ENCODE measurements at places on chromosomes 11 and 22. TPM values are rescaled to one million over a fixed set of nuclear protein-coding genes. Genes with fewer than 3 reads are reported as not detected.
A peak's percentile ranks its signal among the peaks of the same experiment; 100 is the strongest.

SYT8 gene
- not detected for total RNA-seq

TENM4 gene
- total RNA-seq = 50.7 TPM

TEX12 gene
- total RNA-seq = not detected

NLRP14 gene
- total RNA-seq = not detected

DNA sequence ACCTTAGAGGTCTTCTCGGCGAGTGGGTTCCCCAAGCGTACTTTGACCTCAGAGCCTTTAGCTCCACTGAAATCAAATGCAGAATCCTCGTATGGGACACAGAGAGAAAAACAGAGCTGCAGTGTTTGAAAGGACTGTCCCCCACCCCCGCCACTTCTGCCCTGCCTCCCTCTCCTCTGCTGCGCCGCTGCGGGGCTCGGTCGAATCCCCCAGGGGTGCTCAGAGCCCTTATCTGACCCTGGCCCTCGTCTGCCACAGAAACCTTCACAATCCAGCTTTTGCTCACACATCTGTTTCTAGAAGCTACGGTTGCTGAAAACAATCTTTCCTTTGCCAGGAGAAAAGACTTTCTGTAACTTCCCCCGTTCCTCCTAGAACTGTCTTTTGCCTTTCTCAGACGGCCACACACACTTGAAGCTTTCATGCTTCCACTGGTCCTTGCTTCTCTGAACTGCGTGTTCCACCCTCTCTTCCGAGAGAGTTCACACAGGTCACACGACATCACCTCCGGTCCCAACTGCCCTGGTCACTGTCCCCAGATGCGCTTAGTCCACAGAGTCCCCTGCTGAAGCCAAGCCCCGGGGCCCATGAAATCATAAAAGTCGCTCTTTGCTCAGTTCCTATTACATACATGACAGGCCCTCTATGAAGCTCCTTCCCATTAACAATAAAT lies 3.7 kb downstream of the SMIM35 start:
- DNase-seq = no peak

DNA sequence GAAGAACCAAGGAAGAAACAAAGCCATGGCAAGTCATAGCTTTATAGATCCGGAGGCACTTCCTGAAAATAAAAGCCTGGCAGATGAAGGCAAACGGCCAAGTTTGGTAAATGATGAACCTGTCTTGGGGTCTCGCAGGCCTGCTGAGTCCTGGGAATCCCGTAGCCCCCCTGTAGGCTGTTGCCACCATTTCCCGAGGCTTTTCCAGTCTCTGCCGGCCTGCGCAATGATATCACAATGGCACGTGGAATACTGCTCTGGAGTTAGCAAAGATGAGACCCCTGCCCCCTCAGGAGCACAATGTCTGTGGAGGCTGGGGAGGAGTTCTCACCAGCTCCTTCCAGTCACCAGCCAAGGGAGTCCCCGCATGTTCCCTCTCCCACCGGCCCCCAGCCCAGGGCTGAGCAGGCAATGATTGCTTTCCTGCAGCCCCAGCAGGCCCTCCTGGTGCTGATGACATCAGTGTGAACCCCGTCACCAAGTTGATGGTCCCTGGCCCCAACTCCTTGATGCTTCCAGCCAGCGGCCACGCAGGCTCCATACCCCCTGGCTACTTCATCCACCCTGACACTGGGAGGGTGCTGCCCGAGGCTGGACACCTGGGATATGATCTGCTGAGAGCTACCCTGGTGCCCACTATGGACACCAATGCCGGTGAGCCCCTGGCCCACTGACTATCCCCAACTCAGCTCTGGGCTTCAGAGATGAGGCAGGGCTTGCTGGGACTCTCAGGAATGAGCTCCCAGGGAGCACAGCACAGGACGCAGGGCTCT lies 55.9 kb downstream of the BTG4 start:
- no peak for DNase-seq

DNA sequence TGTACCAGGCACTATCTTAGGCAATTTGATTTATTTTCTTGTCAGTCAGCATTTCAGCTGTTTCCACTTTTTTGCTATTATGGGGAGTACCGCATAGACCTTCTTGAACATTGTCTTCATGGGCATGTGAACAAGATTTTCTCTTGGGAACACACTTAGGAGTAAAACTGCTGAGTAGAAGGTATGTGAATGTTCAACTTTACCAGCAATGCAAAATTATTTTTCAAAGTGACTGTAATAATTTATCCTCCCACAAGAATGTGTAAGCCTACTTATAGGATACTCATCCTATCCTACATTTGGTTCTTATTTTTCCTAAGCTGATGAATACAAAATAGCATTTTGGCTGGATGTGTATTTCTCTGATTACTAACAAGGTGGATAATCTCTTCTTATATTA lies 132.0 kb upstream of the NAV2 start:
- DNase-seq = no peak

GRCh38 chr11:32265911-32266310 lies 169.4 kb downstream of the WT1 start:
- no peak for DNase-seq

DNA sequence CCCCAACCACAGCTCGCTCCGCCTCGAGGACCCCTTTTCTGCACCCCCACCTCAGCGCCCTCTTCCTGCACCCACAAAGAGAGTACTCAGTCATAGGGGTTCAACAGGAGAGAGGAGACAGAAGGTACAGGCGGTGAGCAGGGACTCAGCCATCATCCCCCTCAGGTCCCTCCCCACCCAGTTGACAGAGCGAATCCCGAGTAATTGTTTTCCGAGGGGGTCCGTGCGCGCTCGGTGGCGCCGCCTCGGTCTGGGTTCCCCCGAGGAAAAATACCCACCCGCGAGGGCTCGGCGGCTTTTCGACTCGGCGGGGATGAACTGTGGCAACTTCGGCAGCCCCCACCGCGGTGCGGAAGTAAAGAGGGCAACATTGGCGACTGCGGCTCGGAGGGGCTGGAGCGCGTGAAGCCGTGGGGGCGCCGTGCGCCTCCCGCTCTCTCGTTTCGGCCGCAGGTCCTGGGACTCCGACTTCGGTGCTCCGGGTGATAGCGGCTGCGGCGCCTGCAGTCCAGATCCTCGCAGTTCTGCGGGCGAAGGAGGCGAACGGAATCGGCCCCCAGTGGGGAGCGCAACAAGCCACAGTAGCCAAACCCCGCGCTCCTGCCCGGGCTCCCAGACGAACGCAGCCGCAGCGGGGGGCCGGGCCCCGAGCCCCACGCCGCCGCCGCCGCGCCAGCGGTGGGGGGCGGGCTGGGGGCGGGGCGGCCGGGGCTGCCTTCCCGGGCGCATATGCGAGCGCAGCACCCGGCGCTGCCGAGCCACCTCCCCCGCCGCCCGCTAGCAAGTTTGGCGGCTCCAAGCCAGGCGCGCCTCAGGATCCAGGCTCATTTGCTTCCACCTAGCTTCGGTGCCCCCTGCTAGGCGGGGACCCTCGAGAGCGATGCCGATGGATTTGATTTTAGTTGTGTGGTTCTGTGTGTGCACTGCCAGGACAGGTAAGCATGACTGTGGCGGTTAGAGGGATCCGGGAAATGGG lies at the start of gene NELL1:
Gene NELL1, plus strand, starts transcription at position 743 of the 976 bp plus-strand sequence.
- peak; percentile 59 for DNase-seq

DNA sequence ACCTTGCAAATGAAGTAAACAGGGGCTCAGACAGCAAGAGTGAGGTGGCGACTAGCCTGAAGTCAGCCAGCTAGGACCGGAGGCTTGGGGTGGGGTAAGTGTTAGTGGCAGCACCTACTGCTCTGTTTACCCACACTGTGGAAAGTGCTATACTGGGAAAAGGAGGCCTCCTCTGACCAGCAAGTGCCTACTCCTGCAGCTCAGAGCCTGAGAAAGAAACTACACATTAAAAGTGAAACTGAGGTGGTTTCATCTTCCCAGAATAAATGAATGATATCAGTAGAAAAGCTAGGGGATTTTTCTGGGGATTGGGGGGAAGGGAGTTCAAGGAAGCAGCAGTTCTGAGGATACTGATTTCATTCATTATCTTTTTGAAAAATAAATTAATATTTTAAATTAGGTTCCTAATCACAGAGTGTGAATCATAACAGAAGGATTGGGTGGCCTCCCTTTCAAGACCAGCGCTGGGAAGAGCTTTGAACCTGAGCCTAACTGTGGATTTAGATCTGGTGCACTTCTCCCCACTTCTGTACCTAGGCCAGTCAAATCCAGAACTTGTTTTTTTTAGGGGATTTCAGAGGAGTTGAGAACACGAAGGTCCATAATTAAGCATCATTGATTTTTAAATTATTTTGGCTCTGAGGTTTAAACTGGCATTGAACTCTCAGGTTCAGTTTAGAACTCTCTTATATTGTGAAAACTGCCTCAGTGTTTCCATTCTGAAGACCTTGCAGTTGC lies 48.1 kb upstream of the GRAMD1B start:
- DNase-seq = no peak

DNA sequence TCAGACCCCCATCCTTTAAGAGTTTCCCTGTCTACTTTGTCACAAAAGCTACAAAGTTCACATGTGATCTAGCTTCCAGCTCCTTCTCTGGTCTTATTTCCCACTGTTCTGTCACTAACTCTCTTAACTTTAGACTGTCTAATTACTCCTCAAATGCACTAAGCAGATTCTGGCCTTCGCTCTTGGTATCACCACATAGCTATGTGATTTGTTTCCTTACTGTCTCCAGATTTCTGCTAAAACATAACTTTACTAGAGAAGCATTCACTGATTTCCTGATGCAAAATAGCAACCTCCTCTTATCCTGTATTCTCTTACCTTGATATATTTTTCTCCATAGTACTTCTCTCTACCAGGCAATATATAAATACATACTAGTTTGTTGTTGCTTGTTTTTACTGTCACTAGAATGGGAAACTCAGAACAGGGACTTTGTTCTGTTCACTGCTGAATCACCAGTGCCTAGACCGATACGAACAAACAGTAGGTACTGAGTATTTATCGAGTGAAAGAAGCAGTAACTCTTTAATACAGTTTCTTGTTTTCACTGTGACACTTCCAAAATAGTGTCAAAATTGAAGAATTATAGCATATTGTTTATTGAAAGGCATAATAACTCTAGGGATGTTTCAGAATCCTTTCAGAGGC lies 205.6 kb downstream of the DDX10 start:
- DNase-seq = no peak

Data from glutamatergic neuron (in vitro differentiated cells).